ENCODE measurements at places on chromosomes 11 and 22.
A peak's percentile ranks its signal among the peaks of the same experiment; 100 is the strongest.

GRCh38 chr22:38193580-38193979, 8.2 kb upstream of the MAFF start:
- no peak for DNase-seq

DNA sequence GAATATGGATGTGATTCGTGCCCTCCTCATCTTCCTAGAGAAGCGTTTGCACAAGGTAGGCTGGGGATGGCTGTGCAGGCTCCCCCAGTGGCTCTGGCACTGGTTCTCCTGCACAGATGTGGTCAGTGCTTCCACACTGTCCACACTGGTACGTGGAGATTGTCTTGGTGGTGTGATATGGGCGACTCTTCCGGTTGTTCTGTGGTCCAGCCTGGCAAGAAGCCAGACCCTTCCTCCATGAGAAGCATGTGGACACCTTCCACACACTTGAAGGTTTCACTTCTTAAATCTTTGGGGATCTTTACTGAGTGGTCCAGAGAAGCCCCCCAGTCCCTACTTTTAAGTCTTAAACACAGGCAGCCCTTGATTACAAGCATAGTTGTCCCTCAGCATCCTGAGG, 3.8 kb downstream of the RIC8A start:
- DNase-seq: no peak

DNA sequence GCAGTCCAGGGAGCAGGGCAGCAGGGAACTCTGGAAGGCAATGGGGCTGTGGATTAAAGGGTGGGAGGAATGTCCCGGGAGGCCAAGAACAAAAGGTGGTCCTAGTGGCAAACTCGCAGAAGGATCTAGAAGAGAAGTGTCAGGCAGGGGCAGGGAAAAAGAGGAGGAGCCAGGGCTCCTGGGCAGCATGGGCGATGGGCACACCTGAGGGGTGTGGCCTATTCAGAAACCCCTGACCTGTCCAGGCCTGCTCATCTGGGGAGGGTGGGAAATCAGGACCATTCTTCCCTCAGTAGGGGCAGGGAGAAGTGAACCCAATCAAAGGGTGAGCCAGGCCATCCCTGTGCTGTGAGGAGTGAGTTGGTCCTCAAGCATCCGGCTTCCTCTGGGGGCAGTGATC, 108.6 kb downstream of the TRIM29 start:
- no peak for DNase-seq

DNA sequence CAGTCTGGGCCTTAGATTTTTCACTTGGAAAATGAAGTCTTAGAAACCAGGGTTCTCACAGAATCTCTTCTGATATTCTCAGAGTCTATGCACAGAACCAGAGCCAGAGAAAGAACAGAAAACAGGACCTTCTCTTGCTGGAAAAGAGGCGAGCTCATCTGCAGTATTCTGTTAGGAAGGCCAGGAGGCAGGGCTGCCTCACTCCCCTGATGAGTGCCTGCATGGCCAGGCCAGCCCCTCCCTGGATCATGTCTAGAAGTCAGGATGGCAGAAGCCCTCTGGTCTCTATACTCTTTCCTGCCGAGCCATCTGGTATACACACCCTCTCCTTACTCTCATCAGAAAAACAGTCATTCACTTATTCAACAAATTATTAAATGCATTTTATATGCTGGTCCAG, 723 bp downstream of the OR51M1 start:
- DNase-seq: no peak

DNA sequence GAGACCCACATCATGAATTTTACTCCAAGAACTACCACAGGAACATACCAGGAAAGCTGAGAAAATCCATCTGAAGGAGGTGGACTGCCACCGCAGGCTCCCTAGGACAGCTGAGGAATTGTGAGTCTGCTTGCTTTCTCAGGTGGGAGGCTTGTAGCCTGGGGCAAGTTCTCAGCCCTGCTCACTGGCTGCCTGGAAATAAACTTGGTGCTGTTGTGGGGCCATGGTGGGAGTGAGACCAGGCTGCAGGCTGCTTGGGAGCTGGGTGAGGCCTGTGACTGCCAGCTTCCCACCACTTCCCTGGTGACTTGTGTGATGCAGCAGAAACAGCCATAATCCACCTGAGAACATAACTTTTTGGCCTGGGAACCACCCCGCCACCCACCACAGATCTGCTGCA, 132.7 kb upstream of the RAG2 start:
- no peak for DNase-seq

DNA sequence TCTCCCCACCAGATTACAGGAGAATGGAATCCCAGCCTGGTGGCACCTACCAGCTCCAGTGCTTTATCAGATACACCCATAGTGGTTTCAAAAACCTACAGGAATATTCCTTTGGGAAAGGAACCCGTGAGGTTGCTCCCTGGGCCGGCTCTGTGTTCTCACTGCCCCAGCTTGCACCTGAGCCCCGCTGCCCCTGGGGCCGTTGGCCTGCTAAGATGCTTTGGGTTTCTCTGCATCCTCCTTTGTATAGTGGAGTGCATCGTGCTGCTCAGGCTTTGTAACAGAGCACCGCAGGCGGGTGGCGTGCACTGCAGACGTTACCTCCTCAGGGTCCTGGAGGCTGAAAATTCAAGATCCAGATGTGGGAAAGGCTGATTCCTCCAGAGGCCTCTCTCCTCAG, 414.1 kb downstream of the BRD1 start:
- DNase-seq: no peak

GRCh38 chr22:30754971-30755758, 60.5 kb downstream of the OSBP2 start:
- peak; percentile 79 for DNase-seq

DNA sequence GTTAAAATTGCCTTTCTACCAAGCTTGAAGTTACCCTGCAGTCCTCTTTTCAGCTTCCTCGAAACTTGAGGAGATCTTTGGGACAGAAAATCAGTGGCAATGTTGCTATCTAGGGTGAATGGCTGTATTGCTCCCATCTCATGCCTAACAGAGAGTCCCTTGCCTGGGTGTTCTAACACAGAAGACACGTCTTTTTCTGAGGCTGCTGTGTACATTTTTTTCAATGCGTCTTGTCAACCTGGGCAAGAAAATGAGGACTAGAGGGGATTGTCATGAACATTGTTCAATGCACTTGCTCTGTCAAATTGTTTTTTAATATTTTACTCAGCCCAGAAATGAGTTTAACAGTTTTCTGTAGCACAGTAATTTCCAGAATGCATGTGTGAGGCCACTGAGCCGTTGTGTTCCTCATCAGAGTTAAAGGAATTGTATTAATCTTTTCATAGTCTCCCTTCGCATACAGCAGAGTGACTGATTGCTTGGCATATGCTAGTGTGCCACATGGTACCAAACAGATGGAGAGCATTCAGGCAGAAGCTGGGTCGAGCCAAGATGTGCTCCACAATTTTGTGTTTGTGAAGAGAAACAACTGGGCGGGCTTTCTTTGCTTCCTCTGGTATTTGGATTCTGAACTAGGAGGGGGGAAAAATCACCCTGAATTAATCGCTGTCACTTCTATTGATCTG, 86.0 kb downstream of the CASP12 start:
- DNase-seq: no peak

DNA sequence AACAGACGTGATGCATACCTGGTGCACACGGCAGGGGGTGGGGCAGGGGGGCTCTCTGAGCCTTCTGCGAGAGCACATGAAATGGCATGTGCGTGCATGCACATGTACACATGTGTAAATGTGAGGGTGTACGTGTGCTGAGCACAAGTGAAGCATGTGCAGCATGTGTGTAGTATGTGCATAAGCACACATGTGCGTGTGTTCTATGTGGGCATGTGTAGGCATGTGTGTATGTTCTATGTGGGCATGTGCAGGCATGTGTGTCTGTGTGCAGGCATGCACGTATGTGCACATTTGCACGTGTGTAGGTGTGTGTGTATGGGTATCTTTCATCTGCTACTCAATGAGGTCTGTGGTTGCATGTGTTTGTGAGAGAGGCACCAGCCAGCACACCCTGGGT, 371.2 kb downstream of the CTTN start:
- no peak for DNase-seq

GRCh38 chr11:11968511-11969280, 39.7 kb downstream of the DKK3 start:
- DNase-seq: no peak

DNA sequence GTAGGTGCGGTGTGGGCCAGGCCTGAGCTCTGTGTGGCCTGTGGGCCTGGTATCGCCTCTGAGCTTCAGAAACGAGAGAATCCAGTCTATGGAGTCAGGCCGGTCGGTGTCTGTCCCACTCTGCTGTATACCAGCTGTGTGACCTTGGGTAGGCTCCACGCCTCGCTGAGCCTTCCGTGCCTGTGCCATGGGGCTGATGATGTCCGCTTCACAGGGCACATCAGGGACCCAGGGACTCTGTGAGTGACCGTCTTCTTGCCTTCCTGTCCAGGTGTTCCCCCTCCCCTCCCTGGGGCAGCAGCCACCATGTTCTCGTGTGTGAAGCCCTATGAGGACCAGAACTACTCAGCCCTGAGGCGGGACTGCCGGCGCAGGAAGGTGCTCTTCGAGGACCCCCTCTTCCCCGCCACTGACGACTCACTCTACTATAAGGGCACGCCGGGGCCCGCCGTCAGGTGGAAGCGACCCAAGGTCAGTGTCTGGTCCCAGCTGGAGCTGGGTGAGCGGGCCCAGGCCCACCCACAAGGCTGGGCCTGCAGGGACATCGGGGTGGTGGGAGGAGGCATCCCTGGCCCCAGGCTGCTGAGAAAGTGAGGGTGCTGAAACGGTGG, 17.9 kb downstream of the CAPN5 start:
- DNase-seq: no peak

DNA sequence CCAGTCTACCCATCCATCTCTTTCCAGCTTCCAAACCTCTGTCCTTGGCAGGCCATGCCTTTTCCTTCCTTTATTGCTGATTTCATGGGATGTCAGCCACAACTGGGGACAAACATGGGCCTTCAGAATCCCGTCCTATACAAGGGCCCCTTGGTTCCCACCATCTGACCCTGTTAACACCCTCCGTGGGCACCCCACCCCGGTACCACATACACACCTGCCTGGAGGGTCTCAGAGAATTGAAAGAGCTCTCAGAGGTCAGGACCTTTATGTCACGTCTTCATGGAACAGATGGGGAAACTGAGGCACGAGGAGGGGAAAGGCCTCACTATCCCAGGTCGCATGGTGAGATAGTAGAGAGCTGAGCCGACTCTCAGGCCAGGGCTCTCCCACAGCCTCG, 53.0 kb downstream of the MPPED1 start:
- DNase-seq: no peak

- peak; percentile 82 for DNase-seq
These were observed 258.9 kb upstream of the ARHGAP20 start for GRCh38 chr11:110971140-110971539.

DNA sequence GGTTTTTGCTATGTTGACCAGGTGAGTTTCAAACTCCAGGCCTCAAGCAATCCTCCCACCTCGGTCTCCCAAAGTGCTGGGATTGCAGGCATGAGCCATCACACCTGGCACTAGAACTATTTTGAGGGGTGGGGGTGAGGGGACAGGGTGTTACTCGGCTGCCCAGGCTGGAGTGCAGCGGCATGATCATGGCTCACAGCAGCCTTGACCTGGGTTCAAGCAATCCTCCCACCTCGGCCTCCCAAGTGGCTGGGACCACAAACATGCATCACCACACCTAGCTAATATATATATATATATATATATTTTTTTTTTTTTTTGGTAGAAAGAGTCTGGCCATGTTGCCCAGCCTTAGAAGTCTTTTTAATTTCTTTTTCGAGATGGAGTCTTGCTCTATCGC, 17.1 kb upstream of the IFITM3 start:
- no peak for DNase-seq

DNA sequence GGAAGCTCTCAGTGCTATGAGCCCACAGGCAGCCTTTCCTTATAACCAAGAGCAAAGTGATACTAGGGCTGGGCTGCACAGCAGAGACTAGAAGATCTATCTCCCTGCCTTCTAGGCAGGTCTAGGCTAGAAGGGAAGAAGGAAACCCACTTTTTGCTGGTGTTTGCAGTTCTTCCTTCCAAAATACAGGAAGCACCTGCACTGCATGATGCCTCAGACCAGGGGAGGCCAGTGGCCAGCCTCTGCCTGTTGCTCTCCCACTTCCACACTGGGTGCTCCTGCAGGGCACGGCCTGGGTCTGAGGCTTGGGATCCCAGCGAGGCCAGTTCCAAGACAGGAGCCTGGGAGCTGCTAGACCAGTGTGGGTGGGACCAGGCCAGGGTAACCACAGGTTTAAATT, 6.0 kb upstream of the UCP3 start:
- no peak for DNase-seq

DNA sequence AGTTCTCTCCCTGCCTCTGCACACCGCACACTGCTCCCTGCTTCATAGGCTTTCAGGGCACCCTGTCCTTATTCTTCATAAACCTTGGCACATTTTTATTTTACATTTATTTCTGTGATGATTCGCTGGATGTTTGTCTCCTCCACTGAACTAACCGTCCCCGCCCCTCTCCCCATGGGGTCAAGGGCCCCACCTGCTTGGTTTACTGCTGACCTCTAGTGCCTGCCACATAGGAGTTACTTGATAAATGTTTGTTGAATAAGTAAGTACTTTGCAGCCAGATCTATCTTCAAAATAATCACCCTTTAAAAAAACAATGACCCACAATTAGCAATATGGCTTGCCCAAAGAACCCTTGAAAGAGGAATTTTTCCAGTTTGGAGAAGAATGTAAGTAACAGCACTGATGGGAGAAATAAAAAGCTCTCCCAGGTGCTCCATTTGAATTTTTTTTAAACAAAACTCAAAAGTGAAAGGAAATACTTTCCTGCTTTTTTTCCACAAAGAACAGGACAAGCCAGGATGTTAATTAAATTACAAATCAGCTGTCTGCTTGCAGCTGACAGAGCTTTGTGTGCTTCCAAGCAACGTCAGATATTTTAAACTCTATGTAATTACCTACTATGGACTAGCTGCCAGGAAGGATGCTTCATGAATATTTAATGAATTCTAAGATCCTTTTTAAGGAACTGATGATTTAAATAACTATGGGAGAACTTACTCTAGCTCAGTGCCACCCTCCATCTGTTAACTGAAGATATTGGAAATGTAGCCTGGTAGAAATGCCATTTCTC, 1083.6 kb downstream of the DLG2 start:
- no peak for DNase-seq

DNA sequence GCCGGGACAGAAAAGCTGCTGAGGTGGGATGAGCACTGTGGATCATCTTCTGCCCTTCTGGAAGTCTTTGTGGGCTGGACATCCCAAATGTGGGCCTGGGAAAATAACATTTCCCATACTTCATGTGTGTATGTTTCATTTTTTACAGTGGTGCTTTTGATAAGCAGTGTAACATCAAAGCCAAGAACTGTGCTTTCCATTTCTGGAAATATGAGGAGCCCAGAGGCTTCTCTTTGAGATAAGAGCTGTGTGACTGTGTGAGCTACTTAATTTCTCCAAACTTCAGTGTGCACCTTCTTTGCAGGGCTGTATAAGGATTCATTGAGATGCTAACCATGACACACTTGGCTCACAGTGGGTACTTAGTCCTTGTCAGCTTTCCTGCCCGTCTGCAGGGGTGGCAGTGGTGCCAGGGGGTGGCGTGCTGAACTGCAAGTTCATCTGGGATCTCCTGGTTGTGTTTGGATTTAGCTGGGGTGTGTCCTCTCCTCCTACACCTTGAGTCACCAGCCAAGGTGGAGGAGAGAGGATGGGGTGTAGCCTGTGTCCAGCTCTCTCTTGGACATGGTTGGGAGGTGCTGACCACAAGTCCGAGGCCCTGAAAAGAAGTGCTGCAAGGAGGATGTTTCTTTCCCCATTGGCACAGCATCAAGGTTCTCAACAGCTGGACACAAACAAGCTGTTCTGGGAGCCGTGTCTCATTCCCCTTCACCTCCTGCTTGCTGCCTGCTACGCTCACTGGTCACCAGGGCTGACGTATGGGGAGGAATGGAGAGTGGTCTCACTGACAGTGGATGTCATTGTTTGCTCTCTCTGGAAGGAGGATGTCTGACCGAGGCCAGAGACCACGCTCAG, 139.4 kb downstream of the TEAD1 start:
- DNase-seq: no peak

GRCh38 chr11:15361316-15361715, 246.6 kb downstream of the INSC start:
- no peak for DNase-seq

Measured in astrocyte of the spinal cord (primary cell).